BJ (cell line): ENCODE measurements at places on chromosomes 5 and 9. TPM values are rescaled to one million over a fixed set of nuclear protein-coding genes. Genes with fewer than 3 reads are reported as not detected.
A peak's percentile ranks its signal among the peaks of the same experiment; 100 is the strongest.

DNA sequence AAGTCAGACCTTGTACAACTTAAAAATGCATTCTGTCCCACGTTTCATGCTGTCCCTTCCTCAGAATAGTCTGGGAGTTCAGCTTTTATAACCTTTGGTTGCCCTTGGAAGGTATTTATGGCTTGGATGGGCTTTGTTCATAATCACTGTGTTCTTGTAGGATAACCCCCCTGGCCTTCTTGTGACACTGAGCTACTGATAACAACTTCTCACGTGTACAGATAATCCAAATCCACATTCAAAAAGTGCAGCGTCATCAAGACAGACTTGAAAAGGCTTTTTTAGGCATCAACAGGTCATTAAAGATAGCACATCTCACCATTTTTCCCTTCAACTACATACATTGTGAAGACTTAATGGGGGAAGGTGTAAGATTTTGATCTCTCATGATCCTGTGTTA is 42.0 kb downstream of the SLC1A3 start:
- no peak for DNase-seq

GRCh38 chr9:15764131-15764530 is 211.3 kb downstream of the CCDC171 start:
- DNase-seq = no peak

DNA sequence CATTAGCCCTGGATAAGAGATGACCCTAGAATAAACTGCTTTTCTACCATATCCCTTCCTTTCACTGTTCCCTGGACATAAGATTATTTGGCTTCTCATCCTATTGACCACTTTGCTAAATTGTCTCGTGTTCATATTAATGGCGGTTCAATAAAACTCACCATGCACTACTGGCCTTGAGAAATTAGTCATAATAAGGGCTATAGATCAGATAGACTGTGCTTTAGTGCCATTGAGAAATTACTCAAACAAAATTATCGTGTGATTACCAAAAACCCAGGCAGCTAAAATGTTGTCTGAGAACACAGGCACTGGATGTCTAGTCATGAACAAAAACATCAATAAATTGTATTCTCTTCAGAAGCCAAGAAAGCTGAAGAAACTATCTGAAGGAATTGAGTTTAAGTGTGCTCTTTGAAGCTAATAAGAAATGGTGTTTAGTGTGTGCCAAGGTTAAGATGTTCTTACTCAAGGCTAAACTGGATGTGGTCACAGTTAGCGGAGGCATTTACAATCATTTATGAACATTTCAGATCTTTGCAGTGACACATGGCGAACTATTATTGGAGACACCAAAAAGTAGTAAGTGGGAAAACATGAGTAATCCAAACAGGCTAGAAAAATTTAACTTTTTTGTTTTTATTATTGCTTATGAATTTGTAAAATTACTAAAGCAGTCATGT is 460.4 kb upstream of the RORB start:
- no peak for DNase-seq

DNA sequence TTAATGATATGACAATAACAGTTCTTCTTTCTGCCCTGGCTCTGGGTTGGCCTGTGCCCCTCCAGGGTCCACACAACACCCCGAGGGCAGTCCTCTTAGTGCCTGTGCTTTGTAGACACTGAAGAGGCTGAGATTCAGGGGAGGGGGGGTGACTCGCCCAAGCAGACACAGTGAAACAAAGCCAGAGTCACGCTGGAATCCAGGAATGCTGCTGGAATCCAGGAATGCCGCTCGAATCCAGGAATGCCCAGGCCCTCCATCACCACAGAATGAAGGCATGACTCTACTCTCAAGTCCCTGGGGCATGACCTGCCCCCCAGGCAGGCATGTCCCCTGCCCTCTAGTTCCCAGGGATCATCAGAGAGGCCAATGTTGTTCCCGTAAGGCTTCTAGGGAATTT is 73.1 kb downstream of the LRSAM1 start:
- DNase-seq = no peak

- DNase-seq = no peak
These were observed 8.3 kb upstream of the ZBTB34 start for GRCh38 chr9:126852086-126852688.

DNA sequence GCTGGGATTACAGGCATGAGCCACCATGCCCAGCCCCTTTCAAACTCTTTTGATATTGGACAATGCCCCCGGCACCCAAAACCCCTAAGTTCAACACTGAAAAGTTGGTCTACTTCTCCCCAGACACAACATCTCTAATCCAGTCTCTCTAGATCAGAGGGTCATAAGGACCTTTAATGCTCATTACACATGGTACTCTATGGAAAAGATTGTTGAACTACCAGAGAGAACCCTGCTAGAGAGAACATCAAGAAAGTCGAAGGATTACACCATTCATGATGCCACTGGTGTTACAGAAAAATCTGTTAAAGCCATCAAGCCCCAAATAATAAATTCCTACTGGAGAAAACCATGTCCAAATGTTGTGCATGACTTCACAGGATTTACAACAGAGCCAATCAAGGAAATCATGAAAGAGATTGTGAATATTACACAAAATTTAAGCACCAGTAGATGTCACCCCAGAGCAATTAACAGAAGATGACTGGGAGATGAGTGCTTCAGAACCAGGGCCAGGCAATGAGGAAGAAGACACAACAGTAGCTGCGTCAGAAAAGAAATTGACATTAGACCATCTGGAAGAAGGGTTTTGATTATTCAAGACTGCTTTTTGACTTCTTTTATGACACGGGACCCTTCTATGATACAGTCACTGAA is 28.3 kb upstream of the NIPAL4 start:
- peak; percentile 31 for DNase-seq

- no peak for DNase-seq
These were observed 267.9 kb downstream of the COX7C start for GRCh38 chr5:86885489-86886230.

Gene PCDHB14
- polyA plus RNA-seq = 0.42 and 0.47 TPM in 2 replicates

Gene PLEKHG4B
- 0.72 and 1.4 TPM in 2 replicates for polyA plus RNA-seq

GRCh38 chr5:11334404-11334803 is 569.8 kb downstream of the CTNND2 start:
- no peak for DNase-seq

DNA sequence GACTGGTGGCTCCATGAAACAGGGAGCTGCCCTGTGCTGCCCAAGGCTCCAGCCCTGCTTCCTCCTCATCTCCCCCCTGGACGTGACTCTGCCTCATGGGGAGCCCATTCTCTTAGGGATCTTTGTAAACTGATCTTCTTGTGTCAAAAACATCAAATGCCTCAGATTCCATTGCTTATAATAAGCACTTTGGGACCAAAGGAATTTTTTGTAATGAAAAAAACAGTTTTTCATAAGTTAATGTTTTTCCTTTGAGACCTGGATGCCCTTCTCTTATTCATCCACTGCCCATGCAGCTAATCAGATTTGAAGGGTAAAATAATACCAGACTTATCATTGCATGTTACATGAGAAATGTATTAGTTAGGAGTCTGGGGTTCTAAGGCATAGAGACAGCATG is 41.7 kb downstream of the PALM2AKAP2 start:
- no peak for DNase-seq

Gene ZNF483
- polyA plus RNA-seq = 0.69 and 0.70 TPM in 2 replicates

- DNase-seq = no peak
These were observed 42.5 kb upstream of the SLC9A3 start for GRCh38 chr5:566636-567309.

DNA sequence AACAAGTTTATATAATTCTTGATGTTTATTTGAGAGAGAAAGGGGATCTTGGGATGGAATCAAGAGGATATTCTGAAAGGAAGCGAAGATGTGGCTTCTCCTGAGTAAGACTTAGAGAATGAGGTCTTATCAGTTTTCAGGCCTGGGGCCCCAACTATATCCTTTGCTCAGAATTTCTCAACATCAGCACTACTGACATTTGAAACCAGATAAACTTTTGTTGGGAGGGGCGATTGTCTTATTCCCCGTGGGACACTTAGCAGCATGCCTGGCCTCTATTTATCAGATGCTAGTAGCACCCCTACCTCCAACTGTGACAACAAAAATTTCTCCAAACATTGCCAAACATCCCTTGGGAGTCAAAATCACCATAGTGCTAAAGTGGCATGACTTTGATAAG is 567.7 kb downstream of the MAT2B start:
- no peak for DNase-seq

DNA sequence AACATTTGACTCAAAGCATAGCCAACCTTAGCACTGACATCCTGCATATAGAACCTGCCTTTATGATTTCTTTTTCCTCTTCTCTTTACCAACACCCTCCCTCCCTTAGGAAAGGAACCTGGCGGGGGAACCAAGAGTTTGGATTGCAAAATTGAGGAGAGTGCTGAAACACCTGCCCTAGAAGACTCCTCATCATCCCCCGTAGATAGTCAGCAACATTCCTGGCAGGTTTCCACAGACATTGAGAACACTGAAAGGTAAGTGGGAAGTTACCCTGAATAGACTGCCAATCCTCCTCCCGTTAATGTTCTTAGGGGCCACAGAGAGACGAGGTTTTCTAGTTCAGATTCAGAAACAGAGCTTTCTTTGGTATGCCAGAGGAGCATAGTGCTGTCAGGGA is 88.8 kb downstream of the RGS7BP start:
- no peak for DNase-seq

GRCh38 chr5:42284584-42284983 is 138.7 kb upstream of the GHR start:
- no peak for DNase-seq

DNA sequence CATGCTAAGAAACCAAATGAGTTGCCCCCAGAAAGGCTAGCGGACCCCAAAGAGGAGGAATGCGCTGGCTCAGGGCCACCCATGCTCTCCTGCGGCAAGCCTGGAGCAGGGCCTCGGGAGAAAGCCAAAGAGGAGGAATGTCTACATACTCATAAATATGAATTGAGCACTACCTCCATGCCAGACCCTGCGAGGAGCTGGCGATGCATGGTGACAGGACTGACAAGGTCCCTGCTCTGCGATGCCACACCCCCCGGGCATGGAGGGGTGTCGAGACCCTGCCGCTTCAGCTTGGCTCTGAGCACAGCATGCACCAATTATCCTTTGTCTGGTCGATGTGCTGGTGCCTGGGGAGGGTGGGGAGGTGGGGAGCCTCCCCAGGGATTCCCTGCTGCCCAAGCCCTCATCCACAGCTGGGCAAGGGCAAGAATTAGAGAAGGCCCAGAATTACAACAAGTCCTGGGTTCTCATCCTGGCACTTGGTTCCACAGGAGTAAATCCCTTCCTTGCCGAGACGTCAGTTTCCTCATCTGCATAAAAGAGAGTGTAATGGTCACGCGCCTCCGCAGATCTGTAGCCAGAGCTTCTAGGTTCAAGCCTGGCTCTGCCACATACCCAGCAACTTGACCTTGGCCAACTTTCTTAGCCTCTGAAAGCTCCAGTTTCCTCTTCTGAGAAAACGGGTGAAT is 74.4 kb downstream of the FAM114A2 start:
- no peak for DNase-seq

Gene SLC34A1
- polyA plus RNA-seq = not detected in 2 replicates

DNA sequence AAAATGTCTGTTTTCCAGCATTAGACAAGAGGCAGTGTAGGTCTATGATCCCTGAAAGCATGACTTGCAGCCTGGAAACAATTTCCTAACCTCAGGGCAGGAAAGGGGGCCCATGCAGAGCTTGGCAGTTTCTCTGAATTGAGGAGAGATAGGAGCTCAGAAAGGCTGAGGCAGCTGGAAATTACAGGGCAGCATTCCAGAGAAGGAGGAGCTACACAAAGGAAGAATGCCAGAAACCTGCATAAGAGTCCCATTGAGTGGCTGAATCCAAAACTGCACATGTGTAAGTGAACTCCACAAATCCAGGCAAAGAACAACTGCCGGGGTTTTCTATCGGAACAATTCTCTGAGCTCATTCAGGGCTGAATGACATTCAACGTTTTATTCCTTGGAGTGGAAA is 346.8 kb downstream of the PIK3R1 start:
- no peak for DNase-seq
